Astrocyte (in vitro differentiated cells and primary cell): ENCODE measurements at places on chromosomes 2 and 18. TPM values are rescaled to one million over a fixed set of nuclear protein-coding genes. Genes with fewer than 3 reads are reported as not detected.

- peak; percentile 36 for DNase-seq
Observed at GRCh38 chr18:24600076-24600654, 139.7 kb downstream of the HRH4 start.

Gene GALR1
- not detected in 2 replicates for total RNA-seq

DNA sequence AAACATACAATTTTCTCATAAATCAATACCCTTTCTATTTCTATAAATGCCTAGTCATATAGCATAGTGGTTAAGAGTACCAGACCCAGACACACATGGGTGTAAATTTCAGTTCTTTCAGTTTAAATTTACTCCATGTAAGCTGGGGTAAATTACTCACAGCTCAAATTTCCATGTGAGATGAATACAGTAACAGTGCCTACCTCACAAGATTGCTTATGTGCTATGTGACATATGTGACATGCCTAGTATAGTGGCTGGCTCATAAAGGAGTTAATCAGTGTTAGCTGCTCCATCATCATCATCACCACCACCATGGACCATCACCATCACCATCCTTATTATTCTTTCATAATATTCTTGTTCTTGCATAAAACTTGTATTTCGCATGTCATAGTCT is 61.6 kb upstream of the CD302 start:
- no peak for DNase-seq

Gene PTPRM
- 53.1 and 59.6 TPM in 2 replicates for total RNA-seq

DNA sequence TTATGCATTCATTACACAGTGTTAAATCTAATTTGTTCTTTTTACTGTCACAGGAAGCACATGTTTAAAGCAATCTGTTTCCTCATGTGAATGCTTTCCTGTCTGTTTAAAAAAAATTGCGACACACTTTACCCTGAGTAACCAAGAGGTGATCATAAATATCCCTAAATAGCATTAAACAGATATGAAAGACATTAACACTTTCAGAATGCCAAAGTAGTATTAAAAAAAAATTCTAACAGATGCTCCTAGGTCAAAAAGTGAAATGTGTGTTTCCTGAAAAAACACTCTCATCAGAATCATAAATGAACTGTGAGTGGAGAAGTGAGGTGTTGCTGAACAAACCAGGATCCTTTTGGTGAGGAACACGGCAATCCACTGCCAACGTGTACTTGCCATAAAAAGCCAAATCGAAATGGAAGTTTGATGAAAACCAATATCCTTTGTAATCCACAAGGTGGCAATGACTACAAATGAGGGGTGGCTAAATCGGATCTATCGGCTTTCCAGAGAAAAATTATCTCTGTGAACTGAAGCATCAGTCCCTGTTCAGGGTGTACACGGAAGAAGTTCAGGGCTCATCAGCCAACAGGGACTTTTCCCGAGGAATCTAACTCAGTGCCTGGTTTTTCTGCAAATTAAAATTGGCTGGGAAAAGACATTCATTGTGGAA is 248.9 kb downstream of the TCF4 start:
- peak; percentile 39 for DNase-seq

- no peak for DNase-seq
Observed at GRCh38 chr18:71068338-71068737, 779.5 kb downstream of the SOCS6 start.

- no peak for DNase-seq
Observed at GRCh38 chr18:48814490-48815178, 136.1 kb downstream of the SMAD7 start.

- DNase-seq, result peak; percentile 28
Observed at GRCh38 chr18:56575819-56576663, 62.4 kb downstream of the TXNL1 start.

GRCh38 chr2:143001501-143001900 is 124.0 kb downstream of the KYNU start:
- peak; percentile 9 for DNase-seq

Gene PARD6G
- 26.9 and 29.6 TPM in 2 replicates for total RNA-seq

GRCh38 chr18:57422313-57422872 is 12.8 kb upstream of the ONECUT2 start:
- DNase-seq, result no peak

DNA sequence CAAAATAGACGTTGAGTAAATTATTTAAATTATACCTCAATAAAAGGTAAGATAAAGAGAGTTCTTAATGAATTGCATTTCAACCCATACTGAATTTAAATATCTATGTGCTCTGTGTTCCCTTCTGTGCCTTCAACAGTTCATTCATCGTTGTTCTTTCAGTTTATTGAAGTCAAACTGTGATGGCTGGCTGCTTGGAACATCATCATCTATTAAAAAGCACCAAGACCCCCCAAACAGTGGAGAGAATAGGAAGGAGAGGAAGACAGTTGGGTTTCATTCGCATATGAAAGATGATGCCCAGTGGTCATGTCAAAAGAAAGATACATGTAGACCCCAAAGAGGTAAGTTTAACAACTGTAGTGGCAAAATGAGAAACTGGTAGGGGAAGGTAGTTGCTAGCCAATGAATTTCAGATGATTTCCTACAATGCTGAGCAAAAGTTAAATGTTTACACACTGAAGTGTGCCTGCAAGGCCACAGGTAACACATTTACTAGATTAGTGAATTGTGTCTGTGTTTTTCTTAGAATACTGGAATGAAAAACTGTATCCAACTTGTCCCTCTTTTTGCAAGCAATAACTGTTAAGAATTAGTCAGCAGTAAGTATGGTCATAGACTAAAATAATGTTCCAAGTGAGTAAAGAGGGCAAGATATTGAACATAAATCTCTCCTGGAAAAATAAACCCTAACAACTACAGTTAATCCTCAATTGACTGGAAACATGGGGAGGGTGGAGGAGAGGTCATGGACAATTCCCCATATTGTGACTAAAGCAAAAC is 331.3 kb downstream of the KIAA1328 start:
- DNase-seq, result no peak
